ENCODE measurements at places on chromosomes 4 and X.

DNA sequence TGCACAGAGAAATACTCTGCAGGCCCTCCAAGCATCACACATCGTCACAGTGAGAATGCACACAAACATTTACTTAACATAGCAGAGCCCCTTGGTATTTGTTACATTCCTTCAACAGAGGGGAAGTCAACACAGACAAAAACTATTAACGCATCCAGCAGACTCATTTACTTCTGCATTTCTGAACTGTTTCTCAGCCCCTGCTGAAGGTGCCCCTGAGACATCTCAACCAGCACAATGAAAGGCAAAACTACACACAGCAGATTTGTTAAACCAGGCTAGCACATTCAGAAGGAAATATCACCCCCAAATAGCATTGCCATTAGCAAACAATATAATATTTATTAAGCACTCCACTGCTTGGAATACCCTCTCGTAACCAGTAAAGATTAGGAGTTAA, 367.0 kb downstream of the RAB28 start:
- DNase-seq, result no peak

DNA sequence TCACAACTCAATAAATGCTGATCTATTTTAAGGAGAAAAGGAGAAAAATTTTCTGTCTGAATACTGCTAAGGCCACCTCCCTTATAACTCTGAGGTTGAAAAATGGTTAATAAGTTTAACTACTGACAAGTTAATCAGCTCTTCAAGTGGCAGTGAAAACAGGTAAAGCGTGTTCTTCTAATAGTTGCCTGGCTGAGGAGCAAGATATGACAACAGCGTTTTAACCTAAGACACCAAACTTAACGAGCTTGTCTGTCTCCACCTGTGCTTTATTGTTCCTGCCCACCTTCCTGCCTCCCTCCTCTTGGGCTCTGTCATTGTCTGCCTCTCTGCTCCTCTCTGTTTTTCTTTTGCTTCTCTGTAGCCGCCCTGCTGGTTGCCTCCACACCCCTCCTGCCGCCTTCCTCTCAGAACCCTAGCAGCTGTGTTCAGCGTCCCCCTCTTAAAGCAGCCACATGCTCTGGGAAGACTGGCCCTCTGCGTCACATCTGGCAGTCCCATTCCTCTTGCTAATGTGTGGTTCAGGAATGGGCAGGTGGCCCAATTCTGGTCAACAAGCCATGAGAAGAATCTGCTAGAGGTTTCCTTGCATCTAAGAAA, 4.3 kb upstream of the TSPAN5 start:
- DNase-seq, result no peak

GRCh38 chr4:11543706-11544105, 115.0 kb upstream of the HS3ST1 start:
- no peak for DNase-seq

DNA sequence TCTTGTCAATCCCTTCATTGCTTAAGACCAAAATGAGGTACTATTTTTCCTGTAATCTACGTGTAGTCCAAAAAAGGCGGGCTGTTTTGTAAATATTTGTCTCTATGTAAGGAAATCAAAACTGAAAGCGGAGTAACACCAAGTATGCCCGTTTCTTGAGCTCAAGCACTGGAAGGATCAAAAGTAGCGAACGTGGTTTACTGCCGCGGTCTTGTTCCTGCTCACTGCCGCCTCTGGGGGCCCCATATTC, 71.5 kb downstream of the AFF1 start:
- DNase-seq, result no peak

DNA sequence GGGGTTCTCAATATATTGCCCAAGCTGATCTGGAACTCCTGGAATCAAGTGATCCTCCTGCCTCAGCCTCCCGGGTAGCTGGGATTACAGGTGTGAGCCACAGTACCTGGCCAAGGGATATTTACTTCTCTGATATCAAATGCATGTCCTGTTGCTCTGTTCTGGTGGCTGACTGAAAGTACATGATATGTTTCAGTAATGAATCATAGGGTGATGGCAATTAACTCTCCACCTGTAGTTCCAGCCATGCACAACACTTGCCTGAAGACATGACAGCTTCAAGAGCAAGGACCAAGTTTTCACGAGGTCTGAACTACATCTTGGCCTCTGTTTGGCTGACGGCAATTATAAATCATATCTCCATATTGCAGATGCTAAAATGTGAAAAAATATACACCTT, 9.1 kb downstream of the ZCCHC4 start:
- no peak for DNase-seq

GRCh38 chr4:88865466-88865865, 167.8 kb upstream of the NAP1L5 start:
- DNase-seq, result no peak

GRCh38 chrX:104284507-104284906, 29.8 kb upstream of the ESX1 start:
- DNase-seq, result no peak

DNA sequence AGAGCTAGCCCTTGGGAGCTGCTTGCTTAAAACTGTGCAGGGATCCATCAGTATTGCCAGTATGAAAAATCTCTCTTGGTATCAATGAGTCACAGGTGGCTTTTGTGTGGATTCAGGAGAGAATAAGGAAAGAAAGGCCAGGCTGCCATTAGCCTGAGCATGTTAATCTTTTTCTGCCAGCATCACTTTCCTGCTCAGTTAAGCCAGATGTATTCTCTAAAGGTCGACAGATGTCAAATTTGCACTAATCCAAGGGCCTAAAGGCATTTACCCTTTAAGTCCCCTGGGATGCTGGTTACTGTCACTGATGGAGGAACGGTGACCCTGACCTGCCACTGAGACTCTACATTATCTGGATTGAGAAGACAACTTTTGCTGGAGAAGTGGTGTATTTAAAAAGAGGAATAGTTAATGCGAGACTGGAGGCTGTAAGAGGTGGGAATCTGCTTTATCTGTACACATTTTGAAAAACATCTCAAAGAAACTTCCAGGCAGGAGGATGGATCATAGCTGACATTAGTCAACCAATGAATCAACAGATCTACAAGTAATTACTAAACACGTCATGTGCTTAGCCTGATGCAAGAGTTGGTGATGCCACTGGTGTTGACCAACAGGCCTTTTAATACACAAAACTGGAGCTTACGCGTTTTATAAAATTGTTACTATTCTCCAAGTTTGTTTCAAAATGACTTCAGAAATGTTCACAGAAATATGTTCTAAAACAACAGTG, 241.4 kb upstream of the ANXA3 start:
- no peak for DNase-seq

DNA sequence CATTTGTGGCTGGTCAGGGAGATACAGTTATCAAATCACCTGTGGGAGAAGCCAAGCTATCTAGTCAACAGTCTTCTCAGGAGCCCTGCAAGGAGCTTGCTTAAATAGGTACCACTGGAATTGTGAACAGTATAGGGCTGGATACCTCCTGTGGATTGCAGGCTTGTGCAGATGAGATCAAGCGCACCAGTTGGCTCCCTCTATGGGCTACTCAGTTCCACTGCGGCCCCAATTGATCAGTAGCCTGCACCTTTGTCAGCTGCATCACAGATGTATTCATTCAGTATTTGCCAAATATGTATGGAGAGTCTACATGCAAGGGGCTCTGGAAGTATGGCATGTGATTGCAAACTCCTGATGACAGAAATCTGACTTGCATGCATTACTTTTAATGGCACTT, 28.6 kb downstream of the TEX13A start:
- DNase-seq, result no peak

DNA sequence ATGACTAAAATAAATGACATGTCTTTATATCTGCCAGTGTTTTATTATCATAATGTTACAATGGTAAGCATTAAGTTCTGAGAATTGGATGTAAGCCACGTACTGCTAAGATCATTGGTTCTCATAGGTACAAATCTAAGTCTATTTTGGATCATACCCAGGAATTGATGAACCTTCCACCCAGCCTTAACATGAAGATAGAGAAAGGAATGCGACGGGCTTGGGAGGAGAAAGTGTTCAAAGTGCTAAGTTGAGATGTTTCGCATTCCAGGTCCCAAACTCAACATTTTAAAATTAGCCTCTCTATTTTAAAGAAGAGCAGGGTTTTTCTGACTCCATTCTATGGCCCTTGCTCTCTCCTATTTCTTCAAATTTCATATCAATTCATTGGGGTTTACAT, 54.9 kb upstream of the FRAS1 start:
- DNase-seq, result no peak

GRCh38 chr4:52676536-52676935, 17.4 kb upstream of the USP46 start:
- no peak for DNase-seq
